ENCODE measurements at places on chromosomes 5 and 9. TPM values are rescaled to one million over a fixed set of nuclear protein-coding genes. Genes with fewer than 3 reads are reported as not detected.

The SHOC1 gene
- not detected for total RNA-seq

The IRX2 gene
- total RNA-seq: 1.7 TPM

The OLFM1 gene
- total RNA-seq: 9.9 TPM

The ACTBL2 gene
- 0.07 TPM for total RNA-seq

The CYSRT1 gene
- 4.6 TPM for total RNA-seq

The SNX24 gene
- 23.1 TPM for total RNA-seq

The HSPB3 gene
- total RNA-seq: not detected

The C1QTNF3 gene
- total RNA-seq: 0.09 TPM

The SPATA24 gene
- 4.4 TPM for total RNA-seq

The PKD2L2 gene
- total RNA-seq: 0.12 TPM

The GPR150 gene
- 0.16 TPM for total RNA-seq

The IFNA13 gene
- not detected for total RNA-seq

The DIPK1B gene
- 8.0 TPM for total RNA-seq

The TMEM252 gene
- total RNA-seq: not detected

The PPP1R26 gene
- 15.2 TPM for total RNA-seq

The PHYHD1 gene
- total RNA-seq: 0.24 TPM

The HRH2 gene
- 0.38 TPM for total RNA-seq

The PCDH12 gene
- 0.06 TPM for total RNA-seq

The SARDH gene
- 0.15 TPM for total RNA-seq

The CDX1 gene
- not detected for total RNA-seq

The TERT gene
- 2.7 TPM for total RNA-seq

The OR1J2 gene
- not detected for total RNA-seq

The EQTN gene
- total RNA-seq: not detected

The F2RL1 gene
- total RNA-seq: 262 TPM

The NUTM2G gene
- not detected for total RNA-seq

The HAUS6 gene
- total RNA-seq: 20.6 TPM

The OMD gene
- total RNA-seq: not detected

The GPX3 gene
- 19.0 TPM for total RNA-seq

The HBEGF gene
- 6.6 TPM for total RNA-seq

The ZNF354C gene
- total RNA-seq: 0.74 TPM

The LTC4S gene
- not detected for total RNA-seq

The AGXT2 gene
- not detected for total RNA-seq

The MEIKIN gene
- not detected for total RNA-seq

The FBP2 gene
- 0.06 TPM for total RNA-seq

The OR1Q1 gene
- total RNA-seq: not detected

The PCDHGA11 gene
- not detected for total RNA-seq

The CCNI2 gene
- 0.07 TPM for total RNA-seq

The SLC12A2 gene
- total RNA-seq: 9.2 TPM

The CD14 gene
- total RNA-seq: 4.3 TPM

The PCDHGC4 gene
- not detected for total RNA-seq

The AFF4 gene
- 31.0 TPM for total RNA-seq

The FCN2 gene
- total RNA-seq: not detected

The ADRA1B gene
- 20.4 TPM for total RNA-seq

The LPAR1 gene
- total RNA-seq: 23.3 TPM

The KCNV2 gene
- total RNA-seq: not detected

The GGTA1 gene
- not detected for total RNA-seq

The GOLGA1 gene
- total RNA-seq: 10.5 TPM

The RLN2 gene
- total RNA-seq: 0.29 TPM

The CNTNAP3B gene
- total RNA-seq: 15.8 TPM

The FAM170A gene
- total RNA-seq: not detected

The SEMA4D gene
- 5.4 TPM for total RNA-seq

The SPOCK1 gene
- total RNA-seq: 13.8 TPM

The RMRP gene
- 16.7 TPM for total RNA-seq
